ENCODE measurements at places on chromosomes 7 and 10. TPM values are rescaled to one million over a fixed set of nuclear protein-coding genes. Genes with fewer than 3 reads are reported as not detected.

Gene MRC1
- 4.1 TPM for polyA plus RNA-seq

Gene GIMAP6
- 8.1 TPM for polyA plus RNA-seq

Gene TAS2R4
- polyA plus RNA-seq: 2.3 TPM

Gene ARHGAP22
- polyA plus RNA-seq: 0.54 TPM

Gene SPRN
- 3.3 TPM for polyA plus RNA-seq

Gene BTBD16
- 0.18 TPM for polyA plus RNA-seq

Gene FGFR2
- polyA plus RNA-seq: 1.4 TPM

Gene C10orf53
- not detected for polyA plus RNA-seq

Gene UBTD1
- 7.0 TPM for polyA plus RNA-seq

Gene GLI3
- polyA plus RNA-seq: not detected

Gene FAM24B
- 3.9 TPM for polyA plus RNA-seq

Gene GNAT3
- polyA plus RNA-seq: 0.81 TPM

Gene FBXL13
- 0.10 TPM for polyA plus RNA-seq

Measured in small intestine (tissue), 16 donors.